ENCODE measurements at places on chromosomes 6 and 20.
A peak's percentile ranks its signal among the peaks of the same experiment; 100 is the strongest.

- DNase-seq: no peak
Measured at GRCh38 chr6:84136364-84137050, 90.9 kb downstream of the CEP162 start.

DNA sequence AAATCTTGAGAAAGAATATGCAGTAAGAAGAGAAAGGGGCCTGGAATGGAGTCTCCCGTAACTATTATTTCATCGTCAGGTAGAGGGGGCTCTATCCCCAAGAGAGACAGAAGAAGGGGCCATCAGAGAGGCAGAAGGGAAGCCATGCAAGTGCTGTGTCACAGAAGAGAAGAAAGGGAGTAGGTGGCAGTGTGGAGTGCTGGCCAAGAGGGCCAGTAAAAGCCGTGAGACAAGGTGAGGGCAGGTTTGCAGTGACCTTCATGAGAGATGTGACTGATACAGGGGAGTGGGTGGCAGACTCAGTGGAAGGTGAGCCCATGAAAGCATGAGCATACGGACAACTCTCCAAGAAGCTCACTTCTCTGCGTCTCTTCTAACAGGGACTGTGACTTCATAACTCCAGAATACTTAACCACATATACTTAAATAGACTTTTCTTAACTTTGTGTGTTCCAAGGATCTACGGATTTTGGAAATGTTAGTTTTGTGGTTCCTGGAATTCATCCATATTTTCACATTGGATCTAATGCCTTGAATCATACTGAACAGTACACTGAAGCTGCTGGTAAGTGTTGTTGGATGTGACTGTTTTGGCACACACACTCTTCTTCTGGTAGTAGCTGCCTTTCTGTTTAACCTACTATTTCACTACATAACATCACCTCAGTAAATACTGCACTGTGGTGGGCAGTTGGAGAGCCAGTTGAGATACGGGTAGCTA is 15.6 kb downstream of the PM20D2 start:
- DNase-seq: no peak

- DNase-seq: no peak
Measured at GRCh38 chr20:60100780-60101179, 142.6 kb downstream of the CDH26 start.

- DNase-seq: no peak
Measured at GRCh38 chr6:169833258-169833794, 81.9 kb downstream of the ERMARD start.

- DNase-seq: no peak
Measured at GRCh38 chr6:130138909-130139242, 83.9 kb downstream of the SAMD3 start.

DNA sequence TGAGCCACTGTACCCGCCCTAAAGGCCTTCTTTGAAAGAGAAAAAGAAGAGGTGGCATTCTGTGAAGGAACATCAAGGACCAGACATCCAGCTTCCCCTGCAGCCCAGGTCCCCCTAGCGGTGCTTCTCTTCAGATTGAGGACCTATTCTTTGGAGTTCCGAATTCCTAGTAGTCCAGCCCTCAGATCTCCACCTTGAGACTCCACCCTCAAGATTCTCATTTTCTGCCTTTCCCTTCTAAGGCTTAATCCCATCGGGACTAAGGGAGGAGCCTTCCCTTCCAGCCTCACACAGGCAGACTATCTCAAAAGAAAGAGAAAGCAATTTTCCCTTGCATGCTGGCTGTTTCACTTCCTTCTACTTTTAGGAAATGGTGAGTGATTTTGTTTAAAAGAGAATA is 32.5 kb downstream of the MUC22 start:
- DNase-seq: peak; percentile 39

DNA sequence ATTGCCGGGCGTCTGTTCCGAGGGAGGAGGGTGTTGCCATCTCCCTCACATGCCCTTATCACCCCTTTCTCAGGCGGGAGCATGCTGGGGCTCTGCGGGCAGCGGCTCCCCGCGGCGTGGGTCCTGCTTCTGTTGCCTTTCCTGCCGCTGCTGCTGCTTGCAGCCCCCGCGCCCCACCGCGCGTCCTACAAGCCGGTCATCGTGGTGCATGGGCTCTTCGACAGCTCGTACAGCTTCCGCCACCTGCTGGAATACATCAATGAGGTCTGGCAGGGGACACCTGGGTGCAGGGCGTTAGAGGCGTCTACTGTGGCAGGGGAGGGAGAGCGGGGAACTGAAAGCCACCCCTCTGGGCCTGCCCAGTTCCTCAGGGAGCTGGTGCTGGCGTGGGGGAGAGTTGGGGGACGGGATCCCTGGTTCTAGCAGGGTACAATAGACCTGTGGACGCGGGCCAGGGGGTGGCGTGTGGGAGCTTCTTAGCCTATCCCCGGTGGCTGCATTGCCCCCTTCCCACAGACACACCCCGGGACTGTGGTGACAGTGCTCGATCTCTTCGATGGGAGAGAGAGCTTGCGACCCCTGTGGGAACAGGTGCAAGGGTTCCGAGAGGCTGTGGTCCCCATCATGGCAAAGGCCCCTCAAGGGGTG is 697 bp downstream of the PPT2 start:
- peak; percentile 86 for DNase-seq

- DNase-seq: no peak
Measured at GRCh38 chr6:121890307-121890910, 455.0 kb downstream of the GJA1 start.

GRCh38 chr6:139765825-139766285 is 391.4 kb upstream of the CITED2 start:
- no peak for DNase-seq

DNA sequence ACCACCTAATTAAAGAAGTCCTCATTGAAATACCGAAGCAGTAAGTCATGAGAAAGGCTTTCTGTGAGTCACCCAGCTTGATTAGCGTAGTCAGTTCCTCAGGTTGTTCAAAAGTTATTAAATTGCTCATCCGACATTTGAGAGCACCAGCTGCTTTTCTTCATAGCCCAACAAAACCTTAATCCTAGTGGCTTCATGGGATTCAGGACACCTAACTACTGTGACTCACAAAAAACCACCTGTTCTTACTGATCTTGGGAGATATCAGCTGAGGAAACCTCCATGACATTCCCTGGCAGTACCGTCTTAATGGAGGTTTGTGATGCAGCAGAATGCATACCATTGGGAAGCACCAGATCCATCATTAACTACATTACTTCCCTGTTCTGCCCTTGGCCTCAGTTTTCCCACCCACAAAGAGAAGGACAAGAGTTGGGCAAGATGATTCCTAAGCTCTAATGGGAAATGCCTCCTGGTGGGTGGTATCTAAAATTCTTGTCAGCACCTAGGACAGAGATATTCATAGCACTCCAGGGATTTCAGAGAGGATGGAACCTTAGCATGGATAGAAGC is 103.8 kb downstream of the KHDC1L start:
- no peak for DNase-seq

- no peak for DNase-seq
Measured at GRCh38 chr20:40049854-40050253, 639.2 kb downstream of the MAFB start.

- DNase-seq: no peak
Measured at GRCh38 chr20:40304119-40304613, 384.9 kb downstream of the MAFB start.

DNA sequence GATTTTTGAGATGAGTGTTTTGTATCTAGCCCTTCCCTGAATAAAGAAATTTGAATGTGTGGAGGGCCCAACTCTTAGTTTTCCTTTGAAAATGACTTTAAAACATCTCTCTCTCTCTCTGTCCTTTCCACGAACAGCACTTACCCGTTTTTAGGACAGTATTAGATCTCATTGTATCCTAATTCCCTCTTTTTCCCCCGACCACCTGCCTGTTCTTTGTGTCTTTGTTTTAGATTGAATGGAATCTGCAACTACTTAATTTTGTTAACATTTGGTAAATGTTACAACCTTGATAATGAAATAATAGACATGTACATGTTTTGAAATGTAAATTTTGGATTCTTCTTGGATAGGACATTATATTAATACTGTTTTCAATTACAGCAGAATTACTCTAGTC is 3.1 kb downstream of the DSP start:
- DNase-seq: no peak

DNA sequence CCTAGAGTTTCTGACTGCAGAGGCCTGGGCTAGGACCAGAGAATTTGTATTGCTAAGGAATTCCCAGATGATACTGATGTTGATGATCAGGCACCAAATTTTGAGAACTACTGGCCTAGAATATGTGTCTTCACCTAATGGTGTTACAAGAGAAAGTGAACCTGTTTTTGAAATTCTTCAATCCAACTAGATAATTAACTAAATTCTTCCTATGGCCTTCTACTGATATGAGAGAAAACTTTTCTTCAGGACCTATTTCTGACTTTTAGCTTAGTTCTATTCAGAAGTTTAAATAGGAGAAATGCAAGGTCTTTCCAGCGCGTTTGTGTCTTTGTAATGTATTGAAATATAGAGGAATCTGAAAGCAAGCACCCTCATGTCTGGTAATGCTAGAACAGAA is 7.3 kb downstream of the NKAIN2 start:
- DNase-seq: no peak

DNA sequence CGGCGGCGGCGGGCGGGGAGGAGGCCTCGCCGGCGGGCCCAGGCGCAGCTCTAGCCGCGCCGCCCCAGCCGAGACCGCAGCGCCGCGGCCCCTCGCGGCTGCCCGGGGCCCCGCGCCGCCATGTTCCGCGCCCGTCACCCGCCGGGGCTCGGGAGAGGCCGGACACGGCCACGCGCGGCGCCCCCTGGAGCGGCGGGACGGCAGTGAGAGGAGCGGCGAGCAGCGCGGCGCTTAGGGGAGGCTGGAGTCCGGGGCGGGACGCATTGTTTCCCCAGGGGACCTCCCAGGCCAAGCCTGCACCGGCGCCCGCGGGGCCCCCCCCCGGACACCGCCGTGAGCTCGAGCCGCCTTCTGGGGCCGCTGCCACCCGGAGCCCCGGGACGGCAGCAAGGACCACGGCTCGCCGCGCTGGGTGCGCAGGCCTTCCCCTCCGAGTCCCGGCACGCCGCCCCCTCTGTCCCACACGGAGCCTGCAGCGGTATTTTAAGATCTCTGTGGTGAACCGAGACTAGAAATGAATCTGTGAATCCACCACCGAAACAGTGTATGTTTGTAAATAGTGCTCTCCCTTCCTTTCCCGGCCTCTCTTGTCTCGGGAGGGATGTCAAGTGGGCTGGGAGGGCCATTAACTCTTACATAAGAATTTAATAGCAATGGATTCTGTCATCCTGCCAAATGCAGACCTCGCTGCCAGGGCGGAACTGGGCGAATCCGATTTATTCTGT is 424 bp upstream of the KIF13A start:
- DNase-seq: peak; percentile 75

GRCh38 chr6:16523606-16524379 is 237.5 kb downstream of the ATXN1 start:
- DNase-seq: no peak

GRCh38 chr6:20178327-20178726 is 33.9 kb downstream of the MBOAT1 start:
- no peak for DNase-seq

- peak; percentile 67 for DNase-seq
Measured at GRCh38 chr6:593139-593906, 63.6 kb downstream of the HUS1B start.

DNA sequence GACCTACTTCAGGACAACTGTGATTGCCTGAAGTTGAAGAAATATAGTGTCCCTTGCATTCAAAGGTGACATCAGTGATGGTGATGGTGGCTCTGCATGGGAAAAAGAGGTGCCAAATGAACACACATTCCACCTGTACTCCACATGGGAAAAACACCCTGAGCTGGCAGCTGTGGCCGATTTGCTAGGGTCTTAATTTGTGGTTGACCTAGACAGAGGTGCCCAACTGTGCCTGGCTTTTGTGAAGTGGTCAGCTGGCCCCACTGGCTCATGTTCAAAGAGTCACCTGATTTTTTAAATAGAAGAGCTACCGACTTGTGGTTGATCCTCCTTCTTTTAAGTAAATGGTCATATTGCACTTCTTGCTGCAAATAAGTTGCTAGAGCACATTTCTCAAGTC is 7.6 kb upstream of the GCNT2 start:
- no peak for DNase-seq

GRCh38 chr6:130134582-130134981 is 88.2 kb downstream of the SAMD3 start:
- DNase-seq: no peak

GRCh38 chr20:61053889-61054288 is 198.2 kb upstream of the CDH4 start:
- no peak for DNase-seq

- DNase-seq: peak; percentile 38
Measured at GRCh38 chr6:122869437-122870024, 80.5 kb downstream of the SMPDL3A start.

DNA sequence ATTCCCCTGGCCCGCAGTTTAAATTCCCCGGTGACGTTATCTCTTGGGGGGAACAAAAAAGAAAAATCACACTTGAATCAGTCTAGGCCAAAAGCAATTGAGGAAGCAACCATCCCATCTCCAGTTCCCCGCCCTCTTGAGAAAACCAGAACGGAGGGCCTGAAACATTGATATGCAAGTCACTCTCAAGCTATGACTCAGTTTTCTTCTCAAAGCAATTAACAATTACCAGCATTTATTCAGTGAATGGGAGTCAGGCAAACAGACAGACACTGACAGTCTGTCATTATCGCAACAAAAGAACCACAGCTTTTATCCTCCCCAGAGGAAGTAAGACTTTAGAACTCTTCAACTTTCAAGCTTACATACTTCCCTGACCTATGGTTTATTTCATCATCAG is 100.9 kb downstream of the OPRM1 start:
- DNase-seq: no peak

DNA sequence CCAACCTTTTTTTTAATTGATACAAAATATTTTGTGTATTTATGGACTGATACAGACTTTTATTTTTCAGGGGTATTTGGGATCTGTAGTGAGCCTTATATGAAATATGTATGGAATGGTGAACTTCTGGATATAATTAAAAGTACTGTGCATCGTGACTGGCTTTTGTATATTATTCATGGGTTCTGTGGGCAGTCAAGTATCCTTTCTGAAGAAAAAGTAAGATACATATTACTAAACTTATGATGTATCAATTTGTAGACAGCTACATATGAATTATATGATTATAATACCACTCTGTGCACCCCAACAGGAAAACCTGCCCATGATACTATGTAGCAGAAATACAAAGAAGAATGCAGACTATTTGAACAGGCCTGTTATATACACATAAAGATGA is 47.2 kb downstream of the FIG4 start:
- DNase-seq: no peak

GRCh38 chr20:55186228-55186627 is 710.8 kb downstream of the DOK5 start:
- DNase-seq: no peak

DNA sequence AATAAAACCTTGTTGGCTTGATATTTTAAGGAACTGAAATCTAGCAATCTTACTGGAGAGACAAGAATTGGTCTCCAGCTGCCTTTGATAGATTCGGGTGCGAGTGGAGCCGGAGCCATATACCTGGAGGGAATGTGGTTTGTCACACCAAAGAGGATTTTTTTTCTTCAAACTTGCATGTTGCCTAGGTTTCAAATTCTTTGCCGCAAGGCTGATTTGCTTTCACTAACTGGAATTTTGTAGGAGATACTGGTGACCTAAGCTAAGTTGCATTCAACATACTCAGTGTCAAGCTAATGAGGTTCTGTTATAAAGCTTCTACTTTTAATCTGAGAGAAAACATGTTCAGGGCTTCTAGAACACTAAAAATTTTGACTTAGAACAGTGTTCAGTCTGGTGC is 39.7 kb upstream of the ASIP start:
- DNase-seq: no peak
